ENCODE measurements at places on chromosomes 7 and 10.

- no peak for DNase-seq
These were observed 195.8 kb upstream of the HABP2 start for GRCh38 chr10:113356794-113357680.

GRCh38 chr7:92296880-92297445 lies 51.2 kb downstream of the ANKIB1 start:
- DNase-seq = no peak

- DNase-seq = no peak
These were observed 22.3 kb downstream of the AGK start for GRCh38 chr7:141573511-141573910.

- DNase-seq = no peak
These were observed 592.7 kb upstream of the GALNT17 start for GRCh38 chr7:70539205-70539604.

DNA sequence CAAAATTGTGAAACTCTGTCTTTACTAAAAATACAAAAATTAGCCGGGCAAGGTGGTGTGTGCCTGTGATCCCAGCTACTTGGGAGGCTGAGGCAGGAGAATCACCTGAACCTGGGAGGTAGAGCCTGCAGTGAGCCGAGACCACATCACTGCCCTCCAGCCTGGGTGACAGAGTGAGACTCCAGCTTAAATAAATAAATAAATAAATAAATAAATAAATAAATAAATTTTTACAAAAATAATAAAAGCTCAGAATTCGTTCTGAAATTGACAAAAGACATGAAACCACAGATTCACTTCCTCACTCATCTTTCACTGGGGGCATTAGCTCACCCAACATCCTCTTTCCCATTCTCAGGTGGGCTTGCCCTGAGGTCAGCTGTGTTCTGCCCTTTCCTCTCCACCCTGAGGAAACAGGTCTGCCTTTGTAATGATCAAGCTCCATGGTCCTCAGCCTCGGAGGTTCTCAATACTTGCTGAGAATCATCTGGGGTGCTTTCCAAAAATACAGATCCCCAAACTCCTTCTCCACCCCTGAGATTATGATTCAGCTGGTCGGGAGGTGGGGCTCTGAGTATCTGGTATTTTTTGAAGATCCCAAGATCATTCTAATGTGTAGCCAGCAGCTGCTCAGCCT lies 29.2 kb upstream of the APBB1IP start:
- DNase-seq = no peak

GRCh38 chr10:79066411-79067240 lies 2.1 kb upstream of the ZMIZ1 start:
- DNase-seq = no peak

DNA sequence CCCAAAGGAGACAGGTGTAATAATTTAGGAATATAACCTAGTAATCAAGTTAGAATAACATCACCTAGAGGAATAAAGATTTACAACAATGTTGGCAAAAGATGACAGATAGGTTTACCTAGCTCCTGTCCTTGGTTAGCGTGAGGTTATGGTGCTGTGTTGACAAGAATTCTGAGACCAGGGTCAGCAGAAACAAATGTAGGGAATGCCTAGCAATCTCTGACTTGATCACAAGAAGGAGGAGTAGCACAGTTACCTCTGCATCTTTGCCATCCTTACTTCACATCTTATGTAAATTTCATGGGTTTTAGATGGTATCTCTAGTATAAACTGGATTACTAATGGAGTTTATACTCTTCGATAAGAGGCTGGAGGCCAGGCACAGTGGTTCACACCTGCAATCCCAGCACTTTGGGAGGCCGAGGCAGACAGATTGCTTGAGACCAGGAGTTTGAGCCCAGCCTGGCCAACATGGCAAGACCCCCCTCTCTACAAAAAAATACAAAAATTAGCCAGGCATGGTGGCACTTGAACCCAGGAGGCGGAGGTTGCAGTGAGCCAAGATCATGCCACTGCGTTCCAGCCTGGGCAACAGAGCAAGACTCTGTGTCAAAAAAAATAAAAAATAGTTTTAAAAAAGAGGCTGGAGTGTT lies 37.1 kb downstream of the REEP3 start:
- DNase-seq = no peak

DNA sequence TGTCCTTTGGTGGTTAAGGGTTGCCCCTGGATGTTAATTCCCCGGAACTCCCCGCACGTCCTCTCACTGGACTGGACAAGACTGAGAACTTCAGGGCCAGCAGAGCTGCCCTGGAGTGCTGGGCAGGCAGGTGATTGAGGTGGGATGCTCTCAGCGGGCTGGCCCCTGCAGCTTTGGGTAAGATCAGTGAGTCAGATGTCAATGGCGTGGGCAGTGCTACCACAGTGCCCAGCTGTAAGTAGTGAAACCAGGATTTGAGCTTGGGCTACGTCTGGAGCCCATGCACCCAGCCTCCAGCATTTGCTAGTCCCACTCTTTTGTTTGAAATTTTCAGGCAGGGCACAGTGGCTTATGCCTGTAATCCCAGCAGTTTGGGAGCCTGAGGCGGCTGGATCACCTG lies 6.7 kb upstream of the SEPHS1 start:
- no peak for DNase-seq

GRCh38 chr7:139029353-139029752 lies 6.5 kb downstream of the ZC3HAV1L start:
- no peak for DNase-seq

DNA sequence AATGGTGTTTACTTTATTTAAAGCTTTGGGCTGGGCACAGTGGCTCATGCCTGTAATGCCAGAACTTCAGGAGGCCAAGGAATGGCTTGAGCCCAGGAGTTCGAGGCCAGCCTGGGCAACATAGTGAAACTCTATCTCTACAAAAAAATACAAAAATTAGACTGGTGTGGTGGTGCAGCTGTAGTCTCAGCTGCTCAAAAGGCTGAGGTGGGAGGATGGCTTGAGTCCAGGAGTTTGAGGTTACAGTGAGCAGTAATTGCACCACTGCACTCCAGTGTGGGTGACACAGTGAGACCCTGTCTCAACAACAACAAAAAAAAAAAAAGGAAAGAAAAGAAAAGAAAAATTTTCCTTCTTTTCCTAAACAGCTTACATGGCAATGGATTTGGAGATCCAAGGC lies 22.0 kb downstream of the SLC16A9 start:
- DNase-seq = no peak

- DNase-seq = no peak
These were observed 28.4 kb upstream of the FKBP9 start for GRCh38 chr7:32928785-32929298.

DNA sequence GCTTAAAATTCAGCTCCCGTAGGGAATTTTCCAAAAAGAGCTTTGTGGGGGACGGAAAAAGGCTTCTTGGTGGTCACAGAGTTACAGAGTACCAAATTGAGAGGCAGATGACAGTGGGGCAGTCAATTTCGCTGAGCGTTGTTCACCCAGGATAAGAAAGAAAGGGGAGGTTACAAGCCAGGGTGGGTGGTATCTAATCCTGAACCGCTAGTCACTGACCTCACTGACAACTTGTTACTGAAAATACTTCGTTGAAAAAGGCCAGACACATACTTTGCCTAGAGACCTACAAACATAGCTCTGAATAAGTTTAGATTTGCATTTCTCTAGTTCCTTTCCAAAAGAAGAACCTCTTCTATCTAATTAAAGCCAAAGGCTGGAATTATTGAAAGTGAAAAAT lies at the start of gene CTNNA3:
Gene CTNNA3 (minus strand): TSS at position 167 of the 400 bp plus-strand sequence.
- DNase-seq = no peak

- no peak for DNase-seq
These were observed 10.2 kb upstream of the BAG3 start for GRCh38 chr10:119640875-119641526.

DNA sequence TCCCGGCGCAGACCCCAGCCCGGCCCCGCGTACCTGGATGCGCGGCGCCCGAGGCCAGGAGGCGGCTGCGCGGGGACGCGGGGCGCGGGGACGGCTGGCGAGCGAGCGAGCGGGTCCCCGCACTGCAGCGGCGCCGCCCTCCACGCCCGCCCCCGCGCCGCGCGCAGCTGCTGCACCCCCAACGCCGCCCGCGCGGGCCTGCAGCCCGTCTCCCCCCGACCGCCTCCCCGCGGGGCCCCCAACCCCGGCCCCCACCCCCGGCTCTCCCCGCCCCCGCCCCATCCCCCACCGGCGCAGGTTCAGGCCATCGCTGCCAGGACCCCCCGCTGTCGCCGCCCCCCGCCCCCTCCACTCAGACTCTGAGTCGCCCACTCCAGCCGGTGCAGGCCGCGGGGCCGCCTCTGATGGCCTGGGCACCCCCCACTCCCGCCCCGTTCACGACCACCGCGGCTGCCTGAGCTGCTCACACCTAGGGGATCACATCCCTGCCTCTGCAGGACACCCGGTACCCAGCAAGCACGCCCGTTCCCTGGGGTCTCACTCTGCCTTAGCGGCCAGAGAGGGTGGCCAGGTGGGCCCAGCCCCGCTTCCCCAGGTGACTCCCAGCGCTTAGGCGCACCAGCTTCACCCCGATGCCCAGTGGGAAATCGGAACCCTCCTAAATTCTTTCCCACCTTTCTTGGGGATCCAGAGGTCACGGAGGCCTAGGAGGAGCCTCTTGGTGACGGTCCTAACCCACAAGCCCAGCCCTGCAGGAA lies 13.9 kb upstream of the DNAAF5 start:
- DNase-seq = no peak

GRCh38 chr10:127982601-127983000 lies 75.7 kb downstream of the PTPRE start:
- DNase-seq = no peak

DNA sequence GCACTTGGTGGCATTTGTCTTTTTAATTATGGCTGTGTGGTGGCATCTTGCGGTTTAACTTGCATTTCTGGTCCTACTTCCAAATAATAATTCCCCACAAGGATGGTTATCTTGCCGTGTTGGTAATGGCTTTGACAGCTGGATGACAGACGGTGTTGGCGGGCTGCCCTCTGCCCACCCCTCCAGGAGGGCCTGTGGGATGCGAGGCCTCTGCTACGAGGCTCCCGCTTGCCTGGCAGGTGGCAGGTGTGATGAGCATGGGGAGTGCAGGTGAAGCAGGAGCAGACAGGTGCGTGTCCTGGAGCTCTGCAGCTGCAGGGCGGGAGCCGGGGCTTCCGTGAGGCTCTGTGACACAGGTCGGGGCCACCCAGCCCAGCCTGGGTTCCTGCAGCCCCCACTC lies 11.8 kb downstream of the INPP5A start:
- DNase-seq = no peak

GRCh38 chr7:131235489-131236317 lies 92.0 kb upstream of the MKLN1 start:
- DNase-seq = peak; percentile 63

- no peak for DNase-seq
These were observed 112.8 kb downstream of the PARD3 start for GRCh38 chr10:34702093-34702937.

- DNase-seq = no peak
These were observed 1066.7 kb downstream of the GRM8 start for GRCh38 chr7:126185959-126186580.

GRCh38 chr10:29109707-29110571 lies 178.9 kb upstream of the LYZL1 start:
- DNase-seq = no peak

Measured in activated T-helper 1 cell treated with anti-CD3 and anti-CD28 coated beads, Interleukin-2, amount 50 U/mL, for 16 hours (primary cell).